ENCODE measurements at places on chromosomes 5 and 9.
A peak's percentile ranks its signal among the peaks of the same experiment; 100 is the strongest.

DNA sequence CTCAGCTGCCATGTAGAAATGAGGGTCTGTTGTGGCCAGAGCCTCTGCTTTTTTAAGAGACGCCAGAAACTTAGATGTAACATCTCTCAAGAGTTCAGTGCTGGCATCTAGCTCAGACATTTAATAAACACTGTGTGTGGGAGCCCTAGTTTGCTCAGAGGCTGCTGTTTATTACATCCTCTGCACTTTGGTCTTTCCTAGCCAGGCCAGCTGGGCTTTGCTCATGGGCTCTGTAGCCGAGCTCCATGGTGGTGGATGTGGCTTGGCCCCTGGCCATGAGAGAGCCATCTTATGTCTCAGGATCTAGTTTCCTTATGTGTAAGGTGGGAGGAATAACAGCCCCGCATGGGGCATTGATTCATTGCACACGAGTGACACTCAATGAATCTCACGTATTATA lies 30.0 kb downstream of the ARHGEF37 start:
- no peak for DNase-seq

- no peak for DNase-seq
Observed at GRCh38 chr9:133162861-133163503, 732 bp downstream of the GBGT1 start.

DNA sequence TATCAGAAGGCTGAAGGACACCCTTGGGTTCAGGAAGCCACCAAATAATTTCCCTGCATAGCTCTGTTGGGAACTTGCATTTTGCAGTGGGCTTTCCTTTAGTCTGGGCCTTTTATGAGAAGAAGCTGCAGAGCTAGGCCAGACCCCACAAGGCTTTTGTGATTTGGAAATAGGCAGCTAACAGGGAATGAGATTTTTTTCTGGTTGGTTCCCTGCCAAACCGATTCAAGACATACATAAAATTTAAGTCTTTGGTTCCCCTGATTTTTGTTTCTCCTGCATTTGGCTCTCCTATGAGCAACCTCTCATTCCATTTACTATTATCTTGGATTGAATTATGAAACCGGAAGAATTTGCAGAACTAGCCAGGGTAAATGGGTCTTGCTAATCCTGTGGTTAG lies 81.5 kb upstream of the PTCH1 start:
- no peak for DNase-seq

- no peak for DNase-seq
Observed at GRCh38 chr5:13987843-13988464, 43.5 kb upstream of the DNAH5 start.

DNA sequence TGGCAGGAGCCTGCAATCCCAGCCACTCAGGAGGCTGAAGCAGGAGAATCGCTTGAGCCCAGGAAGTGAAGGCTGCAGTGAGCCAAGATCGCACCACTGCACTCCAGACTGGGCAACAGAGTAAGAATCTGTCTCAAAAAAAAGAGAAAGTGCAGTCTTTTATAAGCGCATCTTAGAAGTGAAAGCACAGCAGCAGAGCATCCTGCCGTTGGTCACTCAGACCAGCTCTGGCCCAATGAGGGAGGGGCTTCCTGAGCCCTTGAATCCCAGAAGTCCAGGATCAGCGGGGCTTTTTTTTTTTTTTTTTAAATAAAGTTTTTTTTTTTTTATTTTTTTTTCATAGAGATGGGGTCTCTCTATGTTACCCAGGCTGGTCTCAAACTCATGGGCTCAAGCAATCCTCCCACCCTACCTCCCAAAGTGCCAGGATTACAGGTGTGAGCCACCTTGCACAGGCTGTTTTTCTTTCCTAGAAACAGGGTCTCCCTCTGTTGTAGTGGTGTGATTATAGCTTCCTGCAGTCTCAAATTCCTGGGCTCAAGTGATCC lies 42.3 kb downstream of the NAIF1 start:
- DNase-seq: peak; percentile 25

- no peak for DNase-seq
Observed at GRCh38 chr5:159467666-159468065, 137.4 kb upstream of the IL12B start.

- no peak for DNase-seq
Observed at GRCh38 chr5:61630908-61631307, 298.9 kb downstream of the ZSWIM6 start.

- DNase-seq: no peak
Observed at GRCh38 chr5:120255214-120255613, 208.9 kb upstream of the PRR16 start.

DNA sequence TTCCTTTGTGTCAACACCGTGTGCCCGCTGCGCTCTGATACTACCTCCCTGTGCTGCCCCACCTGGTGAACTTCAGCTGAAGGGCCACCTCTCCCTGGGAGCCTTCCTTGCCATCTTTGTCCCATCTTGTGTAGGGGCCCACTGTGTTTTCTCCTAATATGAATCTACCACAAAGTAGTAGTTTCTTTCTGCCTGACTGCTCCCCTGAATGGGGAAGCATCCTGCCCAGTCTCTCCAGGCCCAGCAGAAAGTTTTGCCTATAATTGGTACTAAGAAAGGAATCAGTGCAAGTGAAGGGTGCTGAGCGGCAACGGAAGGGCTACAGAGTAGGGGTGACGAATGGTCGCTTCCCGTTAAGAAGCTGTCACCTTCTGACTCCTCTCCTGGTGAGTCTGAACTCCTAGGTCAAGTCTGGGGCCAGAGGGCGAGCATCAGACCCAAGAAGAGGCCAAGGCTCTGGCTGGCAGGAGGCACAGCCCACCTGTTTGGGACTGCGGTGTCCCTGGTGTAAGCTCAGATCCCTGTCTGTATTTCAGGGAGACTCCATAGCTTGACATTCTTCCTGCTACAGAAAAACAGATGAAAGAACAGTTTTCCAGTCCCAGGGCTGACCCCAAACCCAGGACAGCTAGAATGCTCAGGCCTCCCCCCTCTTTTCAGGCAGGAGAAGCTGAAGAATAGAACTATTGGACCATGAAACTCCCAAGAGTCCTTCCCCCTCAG lies 24.1 kb downstream of the WWC1 start:
- no peak for DNase-seq

DNA sequence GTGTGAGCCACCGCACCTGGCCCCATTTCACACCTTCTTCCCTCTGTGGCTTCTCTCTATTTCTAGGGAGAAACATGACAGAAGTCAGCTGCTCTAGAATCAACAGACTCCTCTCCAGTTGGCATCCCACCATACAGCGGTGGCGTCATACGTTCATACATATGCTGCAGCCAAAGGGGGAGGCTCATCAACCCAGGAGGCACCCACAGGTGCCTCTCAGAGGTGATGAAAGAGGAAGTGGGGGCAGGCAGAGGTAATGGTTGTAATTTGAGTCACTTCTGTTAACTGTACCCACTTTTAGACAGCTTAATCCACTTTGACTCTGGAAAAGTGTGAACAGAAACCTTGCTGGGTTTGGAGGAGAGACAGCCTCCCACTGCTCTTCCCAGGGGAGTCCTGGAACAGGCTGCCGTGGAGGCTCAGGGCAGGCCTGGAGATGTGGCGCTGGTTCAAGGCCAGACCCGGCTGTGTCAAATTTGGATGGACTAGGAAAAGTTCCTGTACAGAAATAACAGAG lies 47.3 kb upstream of the SUB1 start:
- peak; percentile 27 for DNase-seq
